ENCODE measurements at places on chromosomes 12 and 14. TPM values are rescaled to one million over a fixed set of nuclear protein-coding genes. Genes with fewer than 3 reads are reported as not detected.
A peak's percentile ranks its signal among the peaks of the same experiment; 100 is the strongest.

- DNase-seq, result no peak
These were observed 19.0 kb upstream of the ATF7 start for GRCh38 chr12:53645165-53645564.

DNA sequence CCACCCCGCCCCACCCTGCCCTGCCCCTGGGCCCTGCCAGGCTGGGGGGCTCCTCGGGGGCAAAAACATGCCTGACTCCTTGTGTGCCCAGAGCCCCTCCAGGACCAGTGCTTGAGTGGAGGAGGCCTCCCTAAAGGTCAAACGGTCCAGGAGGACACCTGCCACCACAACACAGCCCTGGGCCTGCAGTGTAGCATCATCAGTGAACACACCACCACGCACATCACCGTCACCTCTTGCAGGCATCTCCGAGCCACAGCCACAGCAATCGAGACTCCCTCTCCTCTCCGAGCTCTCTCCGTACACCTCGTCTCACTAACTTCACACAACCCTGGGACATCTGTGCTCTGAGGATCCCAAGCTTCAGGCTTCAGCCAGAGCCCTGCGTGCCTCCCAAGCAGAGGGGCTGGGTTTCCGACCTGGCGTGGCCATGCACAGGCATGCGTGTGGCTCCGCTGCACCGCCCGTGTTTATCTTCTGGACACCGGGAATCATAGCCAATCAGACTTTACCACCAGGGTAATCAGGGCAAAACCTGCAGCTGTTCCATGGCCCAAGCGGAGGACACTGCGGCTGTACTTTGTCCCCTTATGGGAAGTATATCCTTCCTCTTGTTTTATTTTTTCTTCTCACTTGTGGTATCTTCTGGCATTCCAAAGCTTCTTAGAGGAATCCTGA lies 6.2 kb upstream of the DIO3 start:
- DNase-seq, result no peak

DNA sequence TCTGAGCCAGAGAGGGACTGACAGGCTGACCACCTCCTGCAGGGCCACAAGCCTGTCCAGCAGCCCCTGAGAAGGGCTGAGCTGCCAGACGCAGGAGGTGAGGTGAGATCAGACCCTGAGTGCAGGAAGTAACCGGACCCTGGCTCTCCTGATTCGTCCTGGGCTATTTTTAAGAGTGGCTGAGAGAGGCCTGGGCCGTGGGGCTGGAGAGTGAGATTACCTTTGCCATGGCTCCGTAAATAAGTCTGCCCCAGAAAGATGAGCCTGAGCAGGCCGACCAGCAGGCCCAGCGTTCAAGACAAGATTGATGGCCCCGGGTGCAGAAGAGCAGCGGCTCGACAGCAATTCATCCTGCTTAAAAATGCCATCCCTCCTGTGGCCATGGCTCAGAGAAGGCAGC lies 54.2 kb downstream of the SPTB start:
- no peak for DNase-seq

DNA sequence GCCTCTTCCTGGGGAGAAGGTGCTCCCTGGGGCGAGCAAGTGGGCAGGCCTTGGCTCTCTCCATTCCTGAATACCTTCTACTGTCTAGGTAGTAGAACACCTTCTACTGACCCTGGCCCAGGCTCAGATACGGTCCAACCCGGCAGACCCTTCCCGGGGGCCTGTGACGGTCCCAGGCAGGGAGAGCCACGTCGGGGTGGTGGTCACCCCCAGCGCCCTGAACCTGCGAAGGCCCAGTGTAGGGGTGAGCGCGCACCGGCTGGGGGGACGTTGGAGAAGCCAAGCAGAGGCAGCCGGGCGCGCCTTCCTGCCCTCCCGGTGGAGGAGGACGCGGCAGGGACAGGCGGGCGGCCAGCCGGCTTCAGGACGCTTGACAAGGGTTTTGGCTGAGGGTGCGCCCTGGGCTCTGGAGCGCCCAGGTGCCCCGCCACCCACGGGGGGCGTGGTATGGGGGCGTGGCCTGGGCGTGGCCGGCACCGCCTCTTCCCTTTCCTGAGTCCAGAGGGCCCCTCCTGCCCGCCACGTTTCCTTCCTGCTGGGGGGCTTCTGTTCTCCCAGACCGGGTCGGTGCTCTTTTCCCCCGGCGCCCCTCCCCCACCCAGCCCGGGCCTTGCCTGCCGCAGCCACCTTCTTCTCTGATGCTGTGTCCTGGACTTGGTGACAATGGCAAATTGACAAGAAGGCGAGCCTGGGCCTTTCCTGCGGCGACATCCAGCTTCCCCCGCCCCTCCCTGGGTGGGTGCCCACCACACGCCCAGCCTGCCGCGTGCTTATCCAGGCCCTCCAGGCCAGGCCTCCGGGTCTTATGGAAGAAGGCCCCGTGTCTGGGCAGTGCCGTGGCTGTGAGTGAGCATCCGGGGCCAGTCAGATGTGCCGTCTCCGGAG lies 24.5 kb upstream of the PPP1R13B start:
- DNase-seq, result peak; percentile 91

- DNase-seq, result no peak
These were observed 2.0 kb downstream of the C14orf180 start for GRCh38 chr14:104581521-104581920.

GRCh38 chr14:84749191-84749955 lies 780.6 kb upstream of the FLRT2 start:
- no peak for DNase-seq

GRCh38 chr14:102323102-102323501 lies 3.6 kb downstream of the ZNF839 start:
- DNase-seq, result peak; percentile 72

DNA sequence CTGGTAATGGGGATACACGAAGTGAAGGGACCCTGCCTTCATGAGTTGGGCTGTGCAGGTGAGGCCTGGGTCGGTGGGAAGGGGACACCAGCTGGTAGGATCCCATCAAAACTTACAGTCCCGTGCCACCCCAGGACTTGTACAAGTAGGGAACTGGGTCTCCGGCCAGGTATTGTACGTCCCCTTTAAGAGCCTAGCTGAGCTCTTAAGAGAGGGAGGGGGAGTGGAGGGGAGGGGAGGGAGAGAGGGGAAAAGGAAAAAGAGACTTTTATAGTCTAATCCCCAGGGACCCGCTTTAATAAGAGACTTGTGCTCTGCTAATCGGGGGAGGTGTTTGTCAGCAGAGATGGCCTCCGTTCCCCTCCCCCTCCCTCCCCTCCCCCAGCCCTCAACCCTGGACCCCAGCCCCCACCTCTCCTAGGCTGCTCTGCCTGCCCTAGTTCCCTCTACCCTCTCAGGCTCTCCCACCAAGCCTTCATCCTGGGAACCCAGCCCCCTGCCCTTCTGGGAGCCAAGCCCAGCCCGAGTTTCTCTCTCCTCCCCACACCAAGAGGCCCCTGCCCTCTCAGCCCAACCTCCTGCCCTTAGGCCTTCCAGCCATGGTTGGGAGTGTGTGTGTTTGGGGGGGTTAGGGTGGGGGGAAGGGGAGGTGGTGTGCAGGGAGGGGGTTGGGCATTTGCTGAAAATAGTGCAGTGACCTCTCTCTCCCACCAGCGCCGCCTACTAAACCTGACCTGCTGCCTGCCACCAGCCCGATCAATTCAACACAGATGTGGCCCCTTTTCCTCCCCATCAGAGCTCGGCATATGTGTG lies 2.6 kb downstream of the GDF11 start:
- no peak for DNase-seq

DNA sequence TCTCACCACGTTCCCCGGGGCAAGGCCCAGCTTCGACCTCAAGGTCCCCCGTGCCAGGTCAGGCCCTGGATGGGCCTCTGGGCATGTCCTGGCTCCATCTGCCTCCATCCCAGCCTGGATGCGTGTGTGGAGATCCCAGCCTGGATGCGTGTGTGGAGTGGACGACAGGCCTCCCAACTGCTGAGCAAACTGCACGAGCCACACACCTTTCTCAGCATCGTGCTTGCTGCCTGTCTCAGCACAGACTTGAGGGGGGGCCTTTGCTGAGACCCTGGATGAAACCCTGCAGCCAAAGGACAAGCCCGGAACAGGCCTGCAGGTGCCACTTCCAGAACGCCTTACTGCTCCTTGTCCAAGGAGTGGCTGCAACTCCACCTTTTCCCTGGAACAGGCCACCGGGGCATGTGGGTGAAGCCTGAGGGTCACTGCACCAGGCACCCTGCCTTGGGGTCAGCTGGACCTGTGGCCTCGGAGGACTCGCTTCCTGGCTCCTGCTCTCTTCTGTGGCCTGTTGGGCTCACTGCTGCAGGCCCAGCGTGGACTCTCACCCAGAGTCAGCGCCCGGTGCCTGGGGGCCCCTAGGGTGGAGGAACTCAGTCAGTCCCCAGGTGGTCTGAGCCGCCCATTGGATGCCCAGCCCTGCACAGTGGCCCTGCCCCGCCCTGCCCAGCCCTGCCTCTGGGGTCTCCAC lies 176.0 kb downstream of the KIF26A start:
- DNase-seq, result no peak

DNA sequence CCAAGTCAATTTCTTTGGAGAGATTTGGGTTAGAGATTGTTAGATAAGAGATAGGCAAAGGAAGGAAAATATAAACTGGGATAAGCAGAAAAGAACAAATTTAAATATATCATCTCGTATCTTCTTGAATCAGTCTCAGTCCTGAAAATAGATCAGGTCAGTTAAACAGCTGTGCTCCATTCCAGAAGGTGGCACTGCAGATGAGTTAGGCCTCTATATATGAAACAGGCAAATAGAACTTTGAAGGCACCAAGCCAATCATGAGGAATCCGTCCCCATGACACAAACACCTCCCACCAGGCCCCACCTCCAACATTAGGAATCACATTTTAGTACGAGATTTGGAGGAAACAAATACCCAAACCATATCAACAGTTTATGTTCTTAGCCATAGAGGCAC lies 605.5 kb upstream of the USP15 start:
- DNase-seq, result no peak

DNA sequence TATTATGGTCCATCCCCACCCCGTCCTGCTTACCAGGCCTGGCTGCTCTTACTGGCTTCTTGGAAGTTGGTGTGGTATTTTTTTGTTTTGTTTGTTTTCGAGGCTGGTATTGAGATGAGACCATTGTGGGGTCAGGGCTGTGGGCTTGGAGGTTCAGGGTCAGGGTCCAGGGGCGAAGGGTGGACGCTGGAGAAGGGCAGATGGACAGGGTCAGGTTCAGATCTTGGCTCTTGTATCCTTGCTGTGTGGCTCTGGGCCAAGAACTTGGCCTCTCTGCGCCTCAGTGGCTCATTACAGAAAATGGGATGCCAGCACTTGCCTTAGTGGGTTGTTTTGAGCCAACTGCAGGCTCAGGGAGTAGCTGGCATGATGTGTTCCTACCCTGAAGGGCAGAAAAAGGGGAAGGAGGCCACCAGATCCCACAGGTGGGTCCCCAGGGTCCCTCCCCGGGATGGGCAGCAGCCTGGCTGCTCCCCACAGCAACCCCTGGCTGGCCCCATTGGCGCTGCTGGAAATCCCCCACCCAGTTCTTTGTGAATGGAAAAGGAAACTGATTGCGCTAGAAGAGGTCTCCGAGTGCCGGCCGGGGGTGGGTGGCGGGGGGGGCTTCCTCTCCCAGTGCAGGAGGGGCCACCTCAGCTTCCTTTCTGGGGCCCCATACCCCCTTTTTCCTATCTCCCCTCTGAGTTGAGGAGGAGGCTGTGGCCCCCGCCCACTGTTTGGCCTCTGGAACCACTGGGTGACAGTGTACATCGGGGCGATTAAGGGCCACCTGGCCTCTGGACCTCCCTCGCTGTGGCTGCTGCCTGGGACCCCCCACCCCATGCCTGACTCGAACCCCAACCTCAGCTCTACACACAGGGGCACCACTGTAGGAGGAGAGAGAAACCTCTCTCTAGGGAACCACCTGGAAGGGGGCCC lies 25.0 kb downstream of the SH2B3 start:
- peak; percentile 38 for DNase-seq

GRCh38 chr12:124620606-124621295 lies 53.3 kb upstream of the NCOR2 start:
- DNase-seq, result no peak

DNA sequence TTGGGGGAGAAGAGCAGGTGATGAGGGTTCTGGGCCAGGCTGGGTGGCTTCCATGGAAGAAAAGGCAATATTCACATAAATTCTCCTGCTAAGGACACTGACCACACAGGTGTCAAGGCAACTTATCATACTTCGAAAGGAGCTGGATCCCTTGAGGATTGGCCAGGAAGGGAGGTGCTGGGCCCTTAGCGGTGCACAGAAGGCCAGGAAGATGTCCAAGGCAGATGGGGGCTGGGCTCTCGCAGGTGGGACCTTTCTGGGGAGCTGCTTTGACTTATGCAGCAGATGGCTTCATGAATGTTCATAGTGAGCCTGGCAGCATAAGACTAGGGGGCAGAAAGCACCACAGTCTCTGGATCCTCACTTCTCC lies 3.9 kb downstream of the CD63 start:
- no peak for DNase-seq

GRCh38 chr12:124323771-124324530 lies 29.1 kb downstream of the RFLNA start:
- no peak for DNase-seq

- peak; percentile 60 for DNase-seq
These were observed 44.1 kb downstream of the FBXW8 start for GRCh38 chr12:116954710-116955381.

DNA sequence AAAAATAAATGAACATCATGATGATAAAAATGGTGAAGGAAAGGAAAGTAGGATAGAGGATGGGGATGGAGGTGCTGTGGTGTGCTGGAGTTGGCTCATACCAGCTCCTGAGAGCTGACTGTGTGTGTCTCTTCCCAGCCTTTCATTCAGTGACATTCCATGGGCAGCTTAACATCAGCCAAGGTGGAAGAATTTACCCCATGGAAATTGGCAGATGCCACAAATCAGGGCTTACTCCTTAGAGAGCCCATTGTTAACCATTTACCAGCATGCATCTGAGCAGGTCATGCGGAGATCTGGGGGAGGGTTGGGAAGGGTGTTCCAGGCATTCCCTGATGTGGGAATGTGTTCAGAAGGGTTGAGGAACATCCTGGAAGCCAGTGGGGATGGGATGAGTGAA lies 164.7 kb upstream of the MYL2 start:
- DNase-seq, result no peak

DNA sequence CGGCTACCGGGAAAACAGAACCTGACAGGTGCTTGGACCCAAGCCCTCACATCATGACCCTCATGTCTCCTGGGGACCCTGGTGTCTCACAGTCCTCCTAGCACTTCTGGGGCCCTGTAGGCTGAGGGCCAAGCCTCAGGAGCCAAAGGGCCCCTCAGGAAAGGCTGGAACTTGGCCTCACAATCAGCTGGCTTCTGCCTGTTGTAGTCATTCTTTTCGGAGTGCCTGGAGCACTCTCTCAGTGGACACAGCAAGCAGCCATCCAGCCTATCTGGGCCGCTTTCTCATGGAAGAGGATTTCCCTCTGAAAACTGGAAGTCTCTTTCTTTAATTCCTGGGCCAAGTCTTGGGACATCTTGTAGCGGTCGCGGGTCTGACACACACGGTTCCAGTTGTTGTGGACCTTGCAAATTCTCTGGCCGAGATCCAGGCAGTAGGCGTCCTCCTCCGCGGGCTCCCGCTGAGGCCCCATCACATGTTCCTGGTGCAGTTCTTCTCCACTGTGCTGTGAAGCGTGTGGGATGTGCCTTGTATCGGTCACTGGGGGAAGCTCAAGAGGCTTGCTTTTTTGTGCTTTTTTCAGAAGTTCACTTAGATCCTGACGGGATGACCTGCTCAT lies 169.3 kb downstream of the EMP1 start:
- peak; percentile 46 for DNase-seq

GRCh38 chr12:57452937-57453509 lies 2.1 kb upstream of the INHBE start:
- peak; percentile 88 for DNase-seq

The SLC17A8 gene
- total RNA-seq, result not detected

The DYRK2 gene
- total RNA-seq, result 41.5 TPM

The IL23A gene
- not detected for total RNA-seq

The PSME1 gene
- total RNA-seq, result 137 TPM

The APOF gene
- total RNA-seq, result not detected

The PPP1R1A gene
- total RNA-seq, result 298 TPM

The AICDA gene
- not detected for total RNA-seq

The PTCSC3 gene
- total RNA-seq, result not detected
